ENCODE measurements at places on chromosomes 6 and 20. TPM values are rescaled to one million over a fixed set of nuclear protein-coding genes. Genes with fewer than 3 reads are reported as not detected.

DNA sequence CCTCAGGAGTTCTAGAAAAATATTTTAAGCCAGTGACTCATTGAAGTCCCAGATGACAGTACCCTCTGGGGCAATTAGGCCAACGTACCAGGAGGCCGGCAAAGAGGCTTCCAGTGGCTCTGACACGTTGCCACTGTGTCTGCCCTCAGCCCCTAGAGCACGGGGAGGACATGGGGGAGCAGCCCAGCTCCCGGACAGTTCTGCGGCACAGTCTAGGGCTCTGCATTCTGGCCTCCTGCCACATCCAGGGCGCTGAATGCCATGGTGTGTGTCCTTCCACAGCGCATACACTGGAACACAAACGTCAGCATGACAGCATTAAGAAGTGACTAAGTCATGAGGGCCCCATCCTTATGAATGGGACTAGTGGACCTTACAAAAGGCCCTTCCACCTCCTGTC lies 156.2 kb downstream of the RNASET2 start:
- no peak for DNase-seq
- H3K4me3 ChIP-seq, result no peak overlapping the region
- H3K4me1 ChIP-seq, result peaks cover 18% of the 10 kb centered on the region
- no peak overlapping the region for H3K27ac ChIP-seq
- no peaks in the 10 kb centered on the region for H3K36me3 ChIP-seq

KIF16B gene
- total RNA-seq, result 10.6 TPM

SMLR1 gene
- total RNA-seq, result not detected

CSNK2A1 gene
- total RNA-seq, result 599 TPM

KHDRBS2 gene
- 14.0 TPM for total RNA-seq

GRCh38 chr6:114315831-114316595 lies 26.8 kb downstream of the HS3ST5 start:
- H3K4me1 ChIP-seq, result peaks cover 4% of the 10 kb centered on the region
- H3K36me3 ChIP-seq, result no peaks in the 10 kb centered on the region
- no peak overlapping the region for H3K27ac ChIP-seq
- no peak for DNase-seq
- no peaks in the 10 kb centered on the region for H3K27me3 ChIP-seq

Measured in neural progenitor cell (in vitro differentiated cells).